IPS-NIHi11 (cell line): ENCODE measurements at places on chromosomes 1 and 21.

- DNase-seq = no peak
Measured at GRCh38 chr1:118291661-118292060, 106.6 kb upstream of the SPAG17 start.

- DNase-seq = no peak
Measured at GRCh38 chr1:82472489-82473131, 671.9 kb downstream of the ADGRL2 start.

- DNase-seq = peak; percentile 87
Measured at GRCh38 chr1:9615316-9616063, 26.8 kb downstream of the TMEM201 start.

GRCh38 chr1:217892750-217893149 lies 261.6 kb downstream of the SPATA17 start:
- DNase-seq = no peak

GRCh38 chr1:208045463-208046260 lies 134.7 kb upstream of the CD34 start:
- no peak for DNase-seq

- peak; percentile 28 for DNase-seq
Measured at GRCh38 chr1:221228594-221228993, 349.4 kb downstream of the HLX start.

- DNase-seq = peak; percentile 89
Measured at GRCh38 chr1:41416552-41417334, 55.5 kb downstream of the FOXO6 start.

- DNase-seq = no peak
Measured at GRCh38 chr1:30464187-30464617, 259.2 kb downstream of the MATN1 start.

- no peak for DNase-seq
Measured at GRCh38 chr1:114126261-114127095, 27.2 kb downstream of the SYT6 start.

GRCh38 chr1:172616636-172617035 lies 42.3 kb upstream of the FASLG start:
- DNase-seq = no peak
